SK-N-MC (cell line): ENCODE measurements at places on chromosomes 2 and 18.

DNA sequence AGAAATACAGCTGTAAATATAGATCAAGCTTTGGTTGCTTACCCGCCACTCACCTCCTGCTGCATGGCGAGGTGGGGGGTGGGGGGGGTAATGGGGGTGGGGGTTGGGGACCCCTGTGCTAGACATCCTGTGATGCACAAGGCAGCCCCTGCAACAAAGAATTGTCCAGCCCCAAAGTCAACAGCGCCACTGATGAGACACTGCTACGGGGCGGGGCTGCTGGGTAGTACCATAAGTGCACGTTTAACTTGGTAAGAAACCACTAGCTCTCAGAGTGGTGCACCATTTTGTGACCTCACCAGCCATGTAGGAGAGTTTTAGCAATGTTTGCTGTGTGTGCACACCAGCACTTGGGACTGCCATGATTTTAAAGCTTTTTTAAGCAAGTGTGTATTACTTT is 40.3 kb downstream of the SNORC start:
- DNase-seq, result no peak

DNA sequence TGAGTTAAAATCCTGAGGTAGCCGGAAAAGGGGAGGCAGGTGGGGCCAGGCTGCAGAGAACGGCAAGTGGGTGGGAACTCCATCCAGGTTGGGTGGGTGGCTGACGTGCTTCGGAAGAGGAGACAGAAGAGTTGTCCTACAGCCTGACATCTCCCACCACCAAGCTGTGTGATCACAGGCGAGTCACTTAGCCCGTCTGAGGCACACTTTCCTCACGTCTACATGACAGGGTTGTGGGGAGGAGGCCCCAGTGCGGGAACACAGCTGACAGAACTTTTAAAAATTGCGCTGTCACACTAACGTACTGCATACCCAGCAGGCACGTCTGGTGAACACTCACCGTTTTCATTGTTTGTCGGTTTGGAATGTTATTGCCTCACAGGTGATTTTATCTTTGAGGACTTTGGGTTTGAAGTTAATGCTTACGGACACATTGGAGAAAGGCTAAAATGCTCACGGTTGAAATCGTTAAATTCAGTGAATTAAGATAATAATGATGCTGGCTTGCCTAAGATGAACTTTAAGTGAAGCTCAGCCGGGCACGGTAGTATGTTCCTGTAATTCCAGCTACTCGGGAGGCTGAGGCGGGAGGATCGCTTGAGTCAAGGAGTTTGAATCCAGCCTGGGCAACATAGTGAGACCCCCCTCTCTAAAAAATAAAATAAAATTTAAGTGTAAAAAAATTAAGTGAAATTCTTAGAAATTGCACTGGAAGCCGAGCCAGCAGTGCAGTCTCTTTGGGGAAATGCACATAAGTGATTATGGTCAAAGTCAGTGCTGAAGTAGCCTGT is 8.9 kb downstream of the EMILIN2 start:
- DNase-seq, result no peak

GRCh38 chr2:15472133-15472532 is 89.0 kb downstream of the NBAS start:
- no peak for DNase-seq

GRCh38 chr18:36814994-36815393 is 13.8 kb downstream of the TPGS2 start:
- DNase-seq, result no peak

GRCh38 chr2:17093712-17094111 is 424.5 kb downstream of the RAD51AP2 start:
- no peak for DNase-seq

- no peak for DNase-seq
Observed at GRCh38 chr2:105323111-105323510, 6.4 kb downstream of the TGFBRAP1 start.

GRCh38 chr2:51103205-51103604 is 71.3 kb upstream of the NRXN1 start:
- no peak for DNase-seq

DNA sequence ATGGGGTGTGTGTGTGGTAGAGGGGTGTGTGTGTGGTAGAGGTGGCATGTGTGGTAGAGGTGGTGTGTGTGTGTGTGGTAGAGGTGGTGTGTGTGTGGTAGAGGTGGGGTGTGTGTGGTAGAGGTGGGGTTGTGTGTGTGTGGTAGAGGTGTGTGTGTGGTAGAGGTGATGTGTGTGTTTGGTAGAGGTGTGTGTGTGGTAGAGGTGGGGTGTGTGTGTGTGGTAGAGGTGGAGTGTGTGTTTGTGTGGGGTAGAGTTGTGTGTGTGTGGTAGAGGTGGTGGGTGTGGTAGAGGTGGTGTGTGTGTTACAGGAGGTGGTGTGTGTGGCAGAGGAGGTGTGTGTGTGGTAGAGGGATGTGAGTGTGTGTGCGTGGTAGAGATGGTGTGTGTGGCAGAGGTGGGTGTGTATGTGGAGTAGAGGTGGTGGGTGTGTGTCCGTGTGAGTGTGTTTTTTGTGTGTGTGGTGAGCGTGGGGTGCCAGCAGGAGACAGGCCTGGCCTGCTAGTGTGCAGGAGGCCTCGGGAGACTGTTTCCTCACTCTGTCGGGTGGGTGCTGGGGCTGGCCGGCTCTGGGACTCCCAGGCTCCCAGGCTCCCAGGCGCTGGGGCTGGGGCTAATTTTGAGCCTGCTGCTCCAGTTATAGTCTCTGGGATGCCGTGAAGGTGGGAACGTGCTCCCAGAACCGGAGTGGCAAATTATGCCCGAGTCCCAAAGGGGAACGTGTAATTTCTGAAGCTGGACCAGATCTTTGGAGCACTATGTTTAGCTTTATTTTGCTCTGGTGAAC is 165.2 kb downstream of the DYSF start:
- no peak for DNase-seq

DNA sequence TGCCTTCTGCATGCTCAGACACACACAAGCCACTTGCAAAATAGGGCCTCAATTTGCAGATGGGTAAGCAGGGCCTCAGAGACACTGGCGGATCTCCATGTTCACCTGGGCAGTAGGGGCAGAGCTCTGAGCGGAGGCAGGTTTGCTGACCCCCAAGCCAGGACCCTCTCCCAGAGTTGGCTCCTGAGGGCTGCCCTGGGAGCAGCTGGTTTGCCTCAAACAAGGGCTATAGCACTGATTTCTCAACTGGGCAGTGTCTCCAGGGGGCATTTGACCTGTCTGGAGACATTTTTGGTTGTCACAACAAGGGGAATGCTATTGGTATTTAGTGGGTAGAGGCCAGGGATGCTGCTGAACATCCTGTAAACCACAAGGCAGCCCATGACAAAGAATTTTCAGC is 11.6 kb downstream of the GLI2 start:
- DNase-seq, result no peak

DNA sequence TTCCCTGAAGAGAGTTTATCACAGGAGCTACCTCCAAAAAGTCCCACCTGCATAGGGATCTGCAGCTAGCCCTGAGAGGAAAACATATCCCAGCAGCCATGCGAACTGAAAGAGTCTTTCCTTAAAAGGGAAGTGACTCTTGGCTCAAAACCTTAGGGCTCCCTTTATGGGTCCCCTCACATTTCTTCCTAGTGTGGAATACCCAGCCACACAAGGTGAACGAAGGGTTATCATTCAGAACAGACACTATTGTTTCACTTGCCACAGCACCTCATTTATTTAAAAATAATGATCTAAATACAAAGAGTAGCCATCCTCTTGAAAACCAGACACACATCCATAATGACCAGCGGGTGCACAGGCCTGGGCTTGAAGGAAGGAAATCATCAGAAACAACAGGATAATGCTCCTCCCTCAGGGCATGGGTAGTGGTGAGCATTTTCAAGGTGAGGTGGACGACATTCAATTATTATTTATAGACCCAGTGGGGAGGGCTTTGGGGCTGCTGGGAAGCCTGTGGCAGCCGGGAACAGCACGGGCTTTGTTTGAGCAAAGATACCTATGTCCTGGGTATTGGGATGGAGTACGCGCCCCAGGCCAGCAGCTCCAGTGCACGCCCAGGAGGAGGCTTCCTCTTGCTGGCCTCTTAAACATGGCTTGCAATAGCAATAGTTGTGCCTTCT is 119.0 kb upstream of the ITGA6 start:
- DNase-seq, result no peak
